ENCODE measurements at places on chromosomes 12 and 14.

DNA sequence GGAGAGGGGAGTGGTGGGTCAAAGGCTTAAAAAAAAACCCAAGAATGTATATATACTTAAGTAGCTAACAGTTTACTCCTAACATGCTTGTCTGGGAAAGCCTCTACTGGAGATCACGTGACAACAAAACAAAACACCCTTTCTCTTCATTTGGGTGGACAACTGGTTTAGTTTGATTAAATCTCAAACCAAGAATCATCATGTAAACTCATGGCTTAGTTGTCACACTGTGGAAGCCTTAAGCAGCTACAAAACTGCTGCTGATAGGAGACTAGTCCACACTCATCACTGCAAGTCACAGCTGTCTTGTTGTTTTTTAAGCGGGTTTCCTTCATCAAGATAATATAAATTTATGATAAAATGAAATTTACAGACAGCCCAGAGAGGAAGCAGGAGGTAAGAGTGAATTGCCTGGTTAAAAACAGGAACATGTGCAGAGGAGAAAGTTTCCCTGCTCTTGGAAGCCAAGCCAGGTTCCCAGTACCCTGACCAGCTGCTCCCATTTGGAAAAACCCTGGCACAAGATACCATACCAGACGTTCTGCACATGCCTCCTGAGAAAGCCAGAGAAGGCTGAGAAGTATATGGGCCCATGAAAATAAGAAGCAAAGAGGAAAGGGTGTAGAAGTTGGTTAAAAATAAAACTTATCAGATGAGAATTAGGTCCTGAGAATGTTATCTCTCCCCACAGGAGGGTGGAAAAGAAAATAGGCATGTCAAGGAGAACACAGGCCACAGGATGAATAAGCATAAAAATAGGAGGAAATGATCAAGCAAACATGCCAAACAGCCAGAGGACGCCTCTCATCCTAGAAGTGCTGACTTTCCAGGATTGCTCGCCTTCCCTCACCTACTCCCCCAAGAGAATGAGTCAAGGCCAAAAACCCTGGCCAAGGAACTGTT is 34.0 kb downstream of the EGLN3 start:
- DNase-seq: no peak

DNA sequence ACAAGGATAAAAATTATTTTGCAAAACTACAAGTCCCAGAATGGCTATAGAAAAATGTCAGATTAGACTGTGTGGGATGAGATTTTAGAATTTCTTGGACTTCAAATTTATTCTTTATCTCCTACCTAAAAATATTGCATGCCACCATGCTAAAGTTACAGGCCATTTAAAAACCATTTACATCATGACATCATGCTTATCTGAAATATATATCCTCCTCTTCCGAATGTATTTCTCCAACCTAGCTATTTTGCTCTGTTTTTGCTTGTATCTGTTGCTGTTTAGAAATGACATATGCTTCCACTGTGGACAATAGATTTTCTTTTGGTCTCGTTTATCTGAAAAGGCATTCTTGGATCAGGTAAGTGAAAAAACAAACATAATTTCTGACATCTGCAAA is 471.7 kb downstream of the LRFN5 start:
- no peak for DNase-seq

- no peak for DNase-seq
Measured at GRCh38 chr12:46674800-46675199, 151.0 kb downstream of the SLC38A4 start.

GRCh38 chr14:36022765-36023410 is 153.6 kb downstream of the PTCSC3 start:
- DNase-seq: no peak

DNA sequence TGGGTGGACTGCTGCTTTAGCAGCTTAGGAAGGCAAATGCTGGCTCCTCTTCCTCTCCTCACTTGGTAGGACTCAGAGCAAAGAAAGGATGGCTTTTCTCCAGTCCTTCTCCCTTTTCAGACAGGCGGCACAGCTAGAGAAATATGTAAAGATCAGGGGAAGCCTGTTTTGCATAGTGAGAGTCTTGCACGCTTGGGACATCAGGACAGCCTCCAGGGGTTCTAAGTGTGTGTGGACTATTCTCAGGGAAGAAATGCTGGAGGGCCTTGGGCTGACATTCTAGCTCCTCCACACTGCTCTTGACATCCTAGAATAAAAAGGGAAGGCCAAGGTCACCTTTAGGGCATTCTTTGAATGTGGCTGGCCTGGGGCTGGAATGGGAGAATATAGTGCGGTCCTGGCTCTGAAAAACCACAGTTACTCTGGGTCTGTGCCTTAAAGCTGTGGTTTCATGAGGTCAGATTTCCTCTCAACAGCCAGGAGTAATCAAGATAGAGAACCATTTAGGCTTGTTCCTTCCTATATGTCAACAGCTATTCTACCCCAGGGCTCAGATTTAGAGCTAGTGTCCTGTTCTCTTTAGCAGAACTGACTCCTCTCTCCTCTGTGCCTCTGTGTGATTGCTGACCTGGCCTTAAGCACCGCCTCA is 24.3 kb downstream of the CMA1 start:
- no peak for DNase-seq

DNA sequence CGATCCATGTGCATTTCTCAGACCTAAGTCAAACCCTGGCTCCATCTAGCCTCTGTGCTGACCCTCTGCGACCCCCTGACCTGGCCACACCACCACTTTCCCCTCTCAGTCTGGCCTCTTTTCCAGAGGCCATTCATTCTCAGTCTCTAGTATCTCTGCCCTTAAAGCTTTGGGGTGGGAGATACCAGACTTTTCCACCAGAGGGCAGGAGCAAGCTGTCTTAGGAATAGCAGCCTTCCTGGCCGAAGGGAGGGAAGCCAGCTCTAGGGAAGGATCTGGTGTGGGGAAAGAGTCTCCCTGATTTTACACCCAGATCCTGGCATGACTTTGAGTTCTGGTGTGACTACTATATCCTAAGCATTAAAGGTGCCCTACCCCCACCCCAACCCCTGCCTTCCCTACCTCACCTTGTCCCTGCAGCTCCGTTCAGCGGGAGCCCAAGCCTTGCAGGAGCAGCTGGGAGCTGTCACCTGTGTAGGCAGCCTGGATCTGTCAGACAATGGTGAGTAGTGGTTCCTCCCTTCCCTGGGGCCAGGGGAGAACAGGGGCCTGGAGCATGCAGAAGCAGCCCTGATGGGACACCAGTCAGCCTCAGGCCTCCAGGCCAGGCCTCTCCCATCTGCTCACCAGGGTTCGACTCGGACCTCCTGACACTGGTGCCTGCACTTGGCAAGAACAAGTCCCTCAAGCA is 6.6 kb downstream of the CARMIL3 start:
- DNase-seq: no peak

DNA sequence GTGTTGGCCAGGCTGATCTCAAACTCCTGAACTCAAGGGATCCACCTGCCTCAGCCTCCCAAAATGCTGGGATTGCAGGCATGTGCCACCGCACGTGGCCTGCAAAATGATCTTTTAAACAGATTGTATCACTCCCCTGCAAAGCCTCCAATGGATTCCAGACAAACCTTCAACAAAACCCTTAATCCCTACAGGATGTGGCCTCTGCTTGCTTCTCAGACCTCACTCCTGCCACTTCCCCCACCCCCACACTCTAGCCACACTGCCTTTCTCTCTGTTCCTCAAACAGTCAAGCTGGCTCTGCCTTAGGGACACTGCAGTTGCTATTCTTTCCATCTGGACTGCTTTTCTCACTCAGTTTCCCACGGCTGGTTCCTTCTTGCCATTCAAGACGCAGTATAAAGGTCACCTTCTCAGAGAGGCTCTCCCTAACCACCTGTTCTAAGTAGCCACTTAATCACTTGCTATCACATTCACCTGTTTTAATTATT is 47.3 kb upstream of the TMED10 start:
- no peak for DNase-seq

DNA sequence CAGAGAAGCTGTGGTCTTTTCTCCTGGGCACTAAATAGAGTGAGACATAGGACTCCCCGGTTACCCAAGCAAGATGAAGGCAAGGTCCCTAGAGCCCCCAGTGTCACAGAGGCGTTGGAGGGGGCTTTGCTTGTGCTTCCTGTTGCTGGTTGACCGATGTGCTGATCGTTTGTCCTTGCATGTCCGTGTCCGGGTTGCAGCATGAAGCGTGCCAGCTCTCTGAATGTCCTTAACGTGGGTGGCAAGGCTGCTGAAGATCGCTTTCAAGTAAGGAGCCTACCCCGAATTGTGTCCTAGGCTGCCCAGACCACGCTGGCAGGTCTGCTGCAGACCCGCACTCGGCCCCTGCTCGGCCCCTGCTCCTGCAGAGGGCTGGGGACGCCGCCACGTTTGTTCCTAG is 23.1 kb downstream of the XRCC3 start:
- DNase-seq: no peak

DNA sequence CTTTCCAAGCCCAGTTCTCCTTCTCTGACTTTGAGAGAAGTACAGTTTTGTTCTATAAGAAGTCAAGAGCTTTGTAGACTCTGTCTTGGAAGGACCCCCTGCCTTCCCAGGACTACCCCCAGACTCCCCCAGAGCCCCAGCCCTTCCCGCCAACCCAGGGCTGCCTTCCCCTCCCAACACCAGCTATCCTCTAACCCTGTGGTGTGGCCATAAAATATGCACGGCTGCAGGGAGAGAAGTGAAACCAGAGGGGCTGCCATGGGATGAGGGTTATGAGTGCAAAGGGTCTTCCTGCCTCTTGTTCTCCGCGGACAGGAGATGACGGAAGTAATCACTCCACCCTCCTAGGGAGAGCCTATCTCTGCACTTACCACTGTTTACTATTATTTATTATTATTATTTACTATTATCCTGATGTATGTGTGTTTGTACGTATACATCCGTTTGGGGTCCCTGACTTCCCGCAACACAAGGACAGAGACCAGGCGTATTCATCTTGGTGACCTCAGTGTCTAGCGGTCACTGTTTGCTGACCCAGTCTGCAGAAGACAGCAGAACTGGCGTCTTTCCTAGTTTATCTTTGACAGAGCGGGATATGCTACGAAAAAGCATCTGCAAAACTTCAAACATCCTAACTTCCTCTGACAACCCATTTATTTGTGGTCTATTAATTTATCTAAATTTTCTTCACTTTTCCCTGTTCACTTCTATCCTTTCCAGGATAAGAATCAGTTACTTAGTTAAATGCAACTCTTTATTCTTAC is 3.5 kb upstream of the SCNN1A start:
- DNase-seq: no peak

- no peak for DNase-seq
Measured at GRCh38 chr12:13211191-13211858, 14.8 kb downstream of the EMP1 start.

- no peak for DNase-seq
Measured at GRCh38 chr14:32932302-32932913, 6.3 kb upstream of the NPAS3 start.

GRCh38 chr12:76259106-76259505 is 89.1 kb downstream of the BBS10 start:
- no peak for DNase-seq

- DNase-seq: no peak
Measured at GRCh38 chr14:98334186-98334585, 937.8 kb downstream of the BCL11B start.

- DNase-seq: no peak
Measured at GRCh38 chr12:82723093-82723492, 36.4 kb downstream of the TMTC2 start.

- no peak for DNase-seq
Measured at GRCh38 chr14:96349286-96350075, 13.7 kb downstream of the ATG2B start.

All from stimulated activated CD4-positive, alpha-beta T cell treated with anti-CD3 and anti-CD28 coated beads, Interleukin-12 subunit alpha, Interleukin-12 subunit beta, amount 100 ng/mL, for 4 hours (primary cell).